ENCODE measurements at places on chromosomes 7 and 10. TPM values are rescaled to one million over a fixed set of nuclear protein-coding genes. Genes with fewer than 3 reads are reported as not detected.

FAM107B gene
- total RNA-seq, result 145 TPM

ALOX5 gene
- 25.8 TPM for total RNA-seq

CD36 gene
- 35.8 TPM for total RNA-seq

SVIL gene
- 284 TPM for total RNA-seq

RGR gene
- total RNA-seq, result not detected

SUN3 gene
- not detected for total RNA-seq

TLL2 gene
- total RNA-seq, result 6.7 TPM

GPR15LG gene
- 0.32 TPM for total RNA-seq

ASAH2B gene
- 4.8 TPM for total RNA-seq

LEP gene
- not detected for total RNA-seq

LOXL4 gene
- 4.9 TPM for total RNA-seq

HKDC1 gene
- 41.2 TPM for total RNA-seq

ODAD2 gene
- 0.86 TPM for total RNA-seq

C1QL3 gene
- 0.09 TPM for total RNA-seq

AMPH gene
- total RNA-seq, result 4.9 TPM

RET gene
- total RNA-seq, result 1.6 TPM

EVX1 gene
- not detected for total RNA-seq

ACTR3C gene
- total RNA-seq, result 22.4 TPM

FEZF1 gene
- 0.09 TPM for total RNA-seq

Data from mucosa of gallbladder (tissue), 1 donor.